Dermis microvascular lymphatic vessel endothelial cell (primary cell): ENCODE measurements at places on chromosomes 3 and 15. TPM values are rescaled to one million over a fixed set of nuclear protein-coding genes. Genes with fewer than 3 reads are reported as not detected.
A peak's percentile ranks its signal among the peaks of the same experiment; 100 is the strongest.

Gene RGMA
- under 0.01 TPM in 2 replicates for total RNA-seq

DNA sequence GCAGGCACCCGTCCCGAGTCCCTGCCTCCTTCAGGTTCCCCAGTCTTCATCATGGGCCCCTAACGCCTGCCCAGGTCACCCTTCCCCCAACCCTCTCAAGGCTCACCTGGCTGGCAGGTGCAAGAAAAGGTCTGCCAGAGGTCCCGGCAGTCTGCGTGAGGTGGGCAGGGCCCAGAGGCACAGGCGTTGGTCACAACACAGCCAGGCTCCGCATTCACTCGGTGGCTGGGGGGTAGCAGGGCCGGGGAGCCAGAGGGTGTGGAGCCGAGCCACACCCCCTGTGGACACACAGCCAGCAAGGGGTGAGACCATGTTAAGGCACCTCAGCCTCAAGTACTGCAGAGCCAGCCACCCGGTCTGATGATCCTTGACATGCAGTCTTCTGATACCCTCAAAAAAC is 10.9 kb downstream of the CELSR3 start:
- DNase-seq, result no peak

- DNase-seq, result peak; percentile 46
Measured at GRCh38 chr3:29686889-29687592, 406.2 kb downstream of the RBMS3 start.

Gene CCK
- total RNA-seq, result not detected in 2 replicates

- DNase-seq, result no peak
Measured at GRCh38 chr3:187698499-187699399, 3.6 kb downstream of the RTP2 start.

GRCh38 chr3:190139365-190139764 is 18.7 kb upstream of the P3H2 start:
- no peak for DNase-seq

GRCh38 chr3:53146319-53146891 is 14.6 kb upstream of the PRKCD start:
- DNase-seq, result no peak

GRCh38 chr15:89499156-89499555 is 2.8 kb upstream of the RHCG start:
- DNase-seq, result no peak

Gene CYP11A1
- not detected in 2 replicates for total RNA-seq

Gene COL8A1
- total RNA-seq, result 98.6 and 175 TPM in 2 replicates

Gene AMT
- 0.26 and 0.51 TPM in 2 replicates for total RNA-seq

Gene PRICKLE2
- total RNA-seq, result 1.8 and 2.8 TPM in 2 replicates

Gene PP2D1
- total RNA-seq, result not detected in 2 replicates

DNA sequence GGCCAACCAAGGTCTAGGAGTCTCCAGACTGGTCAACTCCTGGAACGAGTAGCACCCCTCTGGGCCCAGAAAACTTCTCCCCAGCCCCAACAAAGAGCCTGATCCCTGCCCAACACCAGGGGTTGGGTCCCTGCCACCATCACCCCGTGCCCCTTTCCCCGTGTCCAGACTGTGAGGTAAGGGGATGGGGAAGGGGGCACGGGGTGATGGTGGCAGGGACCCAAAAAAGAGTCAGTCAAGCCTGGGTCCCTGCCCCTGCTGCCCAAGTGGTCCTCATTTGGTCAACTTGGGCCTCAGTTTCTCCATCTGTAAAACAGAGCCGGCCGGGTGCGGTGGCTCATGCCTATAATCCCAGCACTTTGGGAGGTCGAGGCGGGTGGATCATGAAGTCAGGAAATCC is 1.1 kb upstream of the NBEAL2 start:
- no peak for DNase-seq

GRCh38 chr3:54954022-54954421 is 26.2 kb upstream of the LRTM1 start:
- DNase-seq, result no peak

DNA sequence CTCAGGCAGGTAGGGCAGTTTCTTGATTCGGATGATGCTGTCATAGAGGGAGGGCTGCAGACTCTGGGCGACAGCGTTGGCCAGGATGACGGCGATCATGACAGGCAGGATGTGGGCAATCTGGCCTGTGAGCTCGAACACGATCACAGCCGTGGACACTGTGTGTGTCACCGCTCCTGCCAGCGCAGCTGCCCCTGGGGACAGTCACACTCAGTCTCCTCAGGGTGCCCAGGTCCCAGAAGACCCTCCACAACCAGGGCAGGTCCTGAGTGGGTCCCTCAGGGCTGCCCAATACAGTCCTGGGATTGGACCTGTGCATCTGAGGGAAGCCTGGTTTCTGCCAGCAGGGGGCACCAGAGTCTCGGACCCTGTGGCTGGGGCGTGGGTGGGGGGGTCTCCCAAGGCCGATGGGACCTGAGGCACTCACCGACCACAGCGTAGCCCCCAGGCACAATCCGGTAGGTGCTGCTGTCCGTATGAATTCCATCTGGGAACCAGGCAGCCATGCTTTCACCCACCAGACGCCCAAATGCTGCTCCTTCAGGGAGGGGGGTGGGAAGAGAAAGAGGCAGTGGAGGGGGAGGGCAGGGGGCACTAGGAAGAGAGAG is 7.2 kb downstream of the CLCN2 start:
- DNase-seq, result no peak

Gene MESP2
- total RNA-seq, result not detected in 2 replicates

DNA sequence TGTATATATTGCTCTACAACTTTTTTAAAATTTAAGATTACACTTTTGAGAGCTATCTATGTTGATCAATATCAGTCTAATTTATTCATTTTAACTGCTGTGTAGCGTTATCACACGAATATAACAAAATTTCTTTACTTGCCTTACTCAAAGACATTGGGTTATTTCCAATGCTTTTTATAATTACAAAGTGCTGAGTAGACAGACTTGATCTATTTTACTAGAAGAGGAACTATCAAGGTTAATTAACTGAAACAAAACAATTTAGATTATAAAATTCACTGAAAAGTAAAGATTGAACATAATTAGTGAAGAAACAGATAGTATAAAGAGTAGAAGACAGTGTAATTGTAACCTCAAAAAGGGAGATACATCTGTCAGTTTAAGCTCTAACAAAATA is 105.5 kb downstream of the TGFBR2 start:
- DNase-seq, result no peak

DNA sequence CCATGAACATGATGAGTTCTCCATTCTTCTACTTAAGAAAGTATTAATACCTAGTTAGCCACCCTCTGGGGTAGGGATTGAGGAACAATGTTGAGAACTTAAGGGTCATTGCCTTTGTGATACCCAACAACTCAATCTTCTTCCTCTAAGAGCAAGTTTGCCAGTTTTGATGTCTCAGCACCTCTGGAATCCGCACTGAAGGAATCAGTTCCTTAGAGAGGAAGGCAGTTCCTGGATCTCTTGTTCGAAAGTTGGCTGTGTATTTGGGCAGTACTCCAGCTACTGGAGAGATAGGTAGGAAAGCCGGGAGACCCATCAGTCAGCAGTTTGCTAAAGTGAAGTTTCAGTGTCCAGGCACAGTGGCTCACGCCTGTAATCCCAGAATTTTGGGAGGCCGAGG is 35.6 kb upstream of the MTHFS start:
- no peak for DNase-seq

Gene SEMA7A
- total RNA-seq, result 0.51 and 0.89 TPM in 2 replicates

Gene NAALADL2
- under 0.01 and 0.13 TPM in 2 replicates for total RNA-seq

DNA sequence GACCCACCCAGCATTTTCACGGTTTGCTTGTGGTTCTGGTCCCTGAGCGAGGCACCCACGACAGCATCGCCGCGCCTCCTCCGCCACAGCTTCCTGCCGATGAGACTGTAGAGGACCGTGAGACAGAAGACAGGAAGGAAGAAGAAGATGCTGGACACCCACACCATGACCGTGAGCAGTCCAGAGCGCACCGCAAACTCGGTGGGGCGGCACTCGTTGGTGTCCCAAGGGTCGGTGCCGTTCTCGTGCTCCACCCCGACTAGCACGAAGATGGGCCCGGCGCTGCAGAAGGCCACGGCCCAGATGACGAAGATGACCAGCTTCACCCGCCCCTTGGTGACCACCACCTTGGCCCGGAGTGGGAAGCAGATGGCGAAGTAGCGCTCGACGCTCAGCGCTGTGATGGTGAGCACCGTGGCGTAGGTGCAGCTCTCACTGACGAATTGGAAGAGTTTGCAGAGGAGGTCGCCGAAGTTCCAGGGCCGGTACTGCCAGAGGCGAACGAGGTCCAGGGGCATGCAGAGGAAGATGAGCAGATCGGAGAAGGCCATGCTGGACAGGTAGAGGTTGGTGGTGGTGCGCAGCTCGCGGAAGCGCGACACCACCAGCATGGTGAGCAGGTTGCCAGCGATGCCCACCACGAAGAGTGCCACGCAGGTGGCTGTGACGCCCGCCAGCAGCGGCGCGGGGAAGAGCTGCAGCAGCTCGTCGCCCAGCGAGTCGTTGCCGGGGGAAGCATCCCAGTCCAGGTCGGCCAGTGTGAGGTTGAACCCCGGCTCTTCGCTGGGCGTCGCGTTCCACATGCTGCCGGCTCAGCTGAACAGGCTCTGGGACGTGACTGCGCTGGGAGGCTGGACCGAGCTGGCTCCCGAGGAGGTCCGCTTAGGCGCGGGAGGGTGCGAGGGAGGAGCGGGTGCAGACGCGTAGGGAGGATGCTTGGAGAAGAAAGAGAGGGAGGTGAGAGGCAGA is at the start of gene GHSR:
GHSR (minus strand) TSS at position 846 of the 969 bp plus-strand sequence; CDS start at position 803, 43 bp downstream.
- DNase-seq, result no peak

- DNase-seq, result no peak
Measured at GRCh38 chr15:39887211-39887610, 32.9 kb downstream of the GPR176 start.

Gene CD80
- under 0.01 TPM in 1 of 2 replicates, not detected in the other for total RNA-seq

Gene TMED3
- total RNA-seq, result 173 and 221 TPM in 2 replicates

DNA sequence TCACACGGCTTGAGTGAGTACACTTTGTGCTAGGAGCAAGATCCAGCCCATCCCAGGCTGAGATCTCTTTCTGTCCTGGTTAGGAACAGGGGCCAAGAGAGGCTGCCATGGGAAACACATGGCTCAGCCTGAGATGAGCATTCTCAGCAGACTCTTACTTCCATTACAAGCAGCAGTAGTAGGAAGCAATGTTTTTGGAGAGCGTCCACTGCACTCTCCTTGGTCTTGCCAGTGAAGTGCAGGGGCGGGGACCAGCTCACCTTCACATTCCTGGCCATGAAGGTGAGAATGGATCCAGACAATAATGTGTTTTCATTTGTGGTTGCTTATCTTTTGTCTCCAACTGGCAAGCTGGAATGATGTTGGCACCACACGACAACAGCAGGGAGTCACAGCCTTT is 24.7 kb downstream of the ZNF80 start:
- no peak for DNase-seq

Gene ADAMTSL3
- 22.2 and 26.2 TPM in 2 replicates for total RNA-seq

Gene HRG
- total RNA-seq, result not detected in 2 replicates

DNA sequence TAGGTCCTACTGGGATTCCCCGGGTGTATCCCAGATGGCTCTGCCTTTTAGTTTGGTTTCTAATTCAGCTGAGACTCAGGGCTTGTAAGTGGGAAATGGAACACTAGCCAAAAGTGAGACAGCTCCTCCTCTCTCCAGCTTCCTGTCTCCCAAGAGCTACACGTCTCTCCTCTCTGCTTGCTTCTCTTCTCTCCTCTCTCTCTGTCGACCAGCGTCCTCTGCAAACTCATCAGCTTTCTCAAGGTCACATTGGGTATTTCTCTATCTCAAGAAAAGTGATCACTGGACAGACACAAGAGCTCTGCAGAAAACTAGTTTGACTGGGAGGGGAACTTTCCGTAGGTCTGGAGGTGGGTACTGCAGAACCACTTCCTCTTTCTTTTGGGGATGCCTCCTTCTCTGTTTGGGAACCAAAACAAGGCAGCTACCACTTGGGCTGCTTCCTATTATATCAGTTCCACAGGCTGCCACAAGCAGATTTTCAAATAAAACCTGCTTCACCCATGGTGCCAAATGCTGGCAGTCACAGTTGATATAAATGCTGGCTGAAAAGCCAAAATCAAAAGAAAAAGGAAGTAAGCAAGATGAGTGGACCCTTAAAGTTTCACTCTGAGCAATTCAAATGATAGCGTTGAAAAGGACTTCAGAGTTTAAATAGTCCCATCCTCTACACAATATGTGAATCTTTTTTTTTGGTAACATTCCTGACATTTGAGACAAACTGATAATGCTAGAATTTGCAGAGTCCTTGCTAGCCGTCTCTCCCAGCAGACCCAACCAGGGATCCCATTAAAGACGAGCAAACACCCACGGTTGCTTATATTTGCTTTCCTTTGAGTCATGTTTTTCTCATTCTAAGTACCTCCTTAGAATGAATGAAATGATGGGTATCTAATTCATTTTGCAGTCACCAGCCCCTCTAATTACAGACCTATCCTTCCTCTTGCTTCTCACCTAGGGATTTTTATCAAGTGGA is 7.2 kb upstream of the DYNC1LI1 start:
- DNase-seq, result no peak

- DNase-seq, result no peak
Measured at GRCh38 chr15:98799461-98800390, 151.4 kb downstream of the IGF1R start.

DNA sequence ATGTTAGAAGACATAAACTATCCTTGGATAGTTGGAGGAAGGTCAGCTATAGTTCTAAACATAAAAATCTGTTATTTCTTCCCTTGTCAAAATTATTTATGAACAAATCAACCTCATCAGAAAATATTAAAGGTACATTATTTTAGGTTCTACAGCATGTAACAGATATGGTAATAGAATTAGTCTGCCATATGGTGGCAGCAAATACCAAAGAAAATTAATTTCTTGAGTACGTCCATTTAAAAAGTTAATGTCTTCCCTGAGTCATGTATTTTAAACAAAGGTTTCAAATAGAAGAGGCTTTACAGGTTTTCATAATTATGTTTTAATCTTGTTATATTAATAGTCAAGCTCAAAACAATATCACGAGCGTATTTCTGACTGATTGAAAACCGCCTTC is 17.9 kb upstream of the ANKRD28 start:
- DNase-seq, result peak; percentile 68

DNA sequence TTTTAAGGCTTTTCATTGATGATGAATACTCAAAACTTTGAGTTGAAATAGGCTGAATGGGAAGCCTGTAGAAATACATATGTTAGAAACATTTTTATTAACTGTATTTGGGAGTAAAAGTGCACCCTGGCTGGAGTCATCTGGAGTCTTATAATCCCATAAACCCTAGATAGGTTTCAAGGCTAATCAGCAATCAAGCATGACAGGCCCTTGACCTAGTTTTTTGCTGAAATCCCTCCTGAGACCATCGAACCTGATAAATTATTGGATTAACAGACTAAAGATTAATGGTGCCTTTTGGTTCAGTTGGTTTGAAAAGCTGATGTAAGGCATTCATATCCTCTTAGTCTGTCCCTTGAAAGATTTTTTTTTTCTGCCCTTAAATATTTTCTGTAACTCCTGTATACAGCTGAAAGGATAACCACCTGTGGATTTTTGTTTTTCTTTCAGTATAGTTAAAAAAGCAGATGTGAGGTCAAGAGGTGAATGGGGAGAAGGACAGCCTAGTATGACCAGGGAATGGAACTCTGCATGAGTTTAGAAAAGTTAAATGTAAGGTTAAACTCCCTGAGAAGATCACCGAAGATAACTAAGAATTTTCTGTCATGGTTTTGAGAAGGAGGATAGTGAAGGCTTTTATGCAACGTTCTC is 69.4 kb upstream of the STXBP5L start:
- DNase-seq, result no peak

Gene OCA2
- total RNA-seq, result not detected in 2 replicates
